Left lobe of liver (tissue), 2 donors: ENCODE measurements at places on chromosomes 7 and 10. TPM values are rescaled to one million over a fixed set of nuclear protein-coding genes. Genes with fewer than 3 reads are reported as not detected.

Gene USP6NL
- total RNA-seq, result 9.0 TPM

Gene ZNF503
- total RNA-seq, result 7.3 TPM

Gene UPK3BL2
- 8.5 TPM for total RNA-seq

Gene IFIT1B
- total RNA-seq, result not detected

Gene PTPRE
- total RNA-seq, result 1.6 TPM

Gene EVX1
- total RNA-seq, result not detected

Gene LIPJ
- 0.08 TPM for total RNA-seq
